ENCODE measurements at places on chromosomes 7 and 10.
A peak's percentile ranks its signal among the peaks of the same experiment; 100 is the strongest.

DNA sequence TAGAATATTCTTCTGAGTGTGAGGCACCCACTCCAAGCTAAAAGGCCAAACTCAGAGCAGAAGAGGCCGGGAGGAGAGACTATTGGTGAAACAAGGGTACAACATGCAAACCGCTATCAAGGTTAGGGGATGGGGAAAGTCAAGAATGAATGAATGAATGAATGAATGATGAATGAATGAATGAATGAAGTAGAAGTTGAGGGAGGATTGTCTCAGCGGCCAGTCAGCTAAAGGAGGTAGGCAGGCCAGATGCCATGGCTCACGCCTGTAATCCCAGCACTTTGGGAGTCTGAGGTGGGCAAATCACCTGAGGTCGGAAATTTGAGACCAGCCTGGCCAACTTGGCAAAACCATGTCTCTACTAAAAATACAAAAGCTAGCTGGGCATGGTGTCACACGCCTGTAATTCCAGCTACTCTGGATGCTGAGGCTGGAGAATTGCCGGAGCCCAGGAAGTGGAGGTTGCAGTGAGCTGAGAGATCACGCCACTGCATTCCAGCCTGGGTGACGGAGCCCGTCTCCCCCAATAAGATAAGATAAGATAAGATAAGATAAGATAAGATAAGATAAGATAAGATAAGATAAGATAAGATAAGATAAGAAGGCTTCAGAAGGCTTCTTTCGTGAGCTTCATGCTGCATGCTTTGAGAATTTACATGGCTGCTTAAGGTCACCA lies 250.8 kb downstream of the CCDC3 start:
- DNase-seq, result no peak

- DNase-seq, result no peak
Measured at GRCh38 chr7:44783407-44783806, 13.1 kb upstream of the PPIA start.

GRCh38 chr7:1917221-1918062 lies 247.4 kb downstream of the ELFN1 start:
- no peak for DNase-seq

DNA sequence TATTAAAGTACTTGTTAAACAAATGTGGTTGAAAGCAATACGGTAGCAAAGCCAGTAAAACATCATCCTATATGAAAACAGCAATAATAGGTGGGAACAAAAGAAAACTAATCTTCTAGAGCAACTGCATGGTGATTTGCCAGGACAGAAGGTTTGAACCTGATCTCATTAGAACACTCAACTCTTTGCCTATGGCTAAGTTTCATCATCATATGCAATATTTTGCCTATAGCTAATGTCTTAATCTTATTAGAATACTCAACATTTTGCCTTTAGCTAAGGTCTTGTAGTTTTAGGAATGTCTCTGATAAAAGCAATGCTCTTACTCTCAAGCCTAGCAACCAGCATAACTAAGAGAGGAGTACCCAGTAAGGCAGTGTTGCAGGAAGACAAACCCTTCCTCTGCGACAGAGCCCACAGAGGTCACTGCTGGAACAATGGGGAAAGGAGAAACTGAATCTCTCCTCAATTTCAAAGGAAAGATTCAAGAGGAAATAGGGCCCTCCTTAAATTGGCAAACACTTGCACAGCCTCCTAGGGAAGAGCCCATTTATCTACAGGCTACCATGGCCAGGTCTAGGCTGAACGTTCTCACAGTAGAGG lies 38.3 kb downstream of the CADPS2 start:
- DNase-seq, result peak; percentile 30

DNA sequence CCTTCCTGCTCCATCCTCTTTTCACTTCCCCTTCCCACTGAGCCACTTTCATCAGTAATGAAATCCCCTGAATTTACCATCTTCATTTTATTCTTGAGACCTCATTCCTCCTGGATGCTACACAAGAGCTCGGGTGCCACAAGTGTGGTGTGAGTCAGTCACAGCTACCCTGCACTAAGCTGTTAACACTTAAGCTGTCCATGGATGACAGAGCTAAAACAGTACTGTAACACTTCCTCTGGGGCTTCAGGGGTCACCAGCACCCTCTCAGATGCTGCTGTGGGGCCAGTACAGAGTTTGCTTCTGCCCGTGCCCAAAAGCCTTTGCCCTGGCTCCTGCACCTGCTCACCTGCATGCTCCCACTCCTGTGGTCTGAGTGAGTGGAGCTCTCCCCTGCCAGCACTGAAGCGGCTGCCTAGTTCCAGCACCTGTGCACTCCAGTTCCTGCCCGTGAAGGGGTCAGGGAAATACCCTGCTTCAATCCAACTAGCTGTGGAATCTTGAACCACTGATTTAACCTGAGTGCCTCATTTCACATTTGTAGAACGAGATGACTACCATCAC lies 71.9 kb downstream of the POT1 start:
- no peak for DNase-seq

- no peak for DNase-seq
Measured at GRCh38 chr10:72158176-72158575, 57.6 kb upstream of the ANAPC16 start.

- DNase-seq, result no peak
Measured at GRCh38 chr10:104322416-104322782, 15.9 kb downstream of the ITPRIP start.

DNA sequence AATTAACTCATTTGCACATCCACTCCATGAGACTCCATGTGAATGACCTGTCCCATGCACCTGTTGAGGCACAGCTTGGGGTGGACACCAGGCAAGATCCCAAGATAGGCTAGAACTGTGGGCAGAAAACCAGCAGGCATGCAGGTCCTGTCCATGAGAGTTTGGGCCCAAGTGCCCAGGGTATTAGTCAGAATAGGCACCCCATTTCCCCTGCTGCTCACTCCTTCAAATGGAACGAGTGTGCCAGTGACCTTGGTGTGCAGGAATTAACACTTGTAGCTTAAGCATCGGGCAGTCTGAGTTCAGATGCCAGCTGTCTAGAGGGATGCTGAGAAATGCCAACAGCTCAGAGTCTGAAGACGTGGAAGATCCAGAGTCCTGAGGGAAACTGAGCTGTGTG lies 254.1 kb upstream of the GLI3 start:
- DNase-seq, result no peak

DNA sequence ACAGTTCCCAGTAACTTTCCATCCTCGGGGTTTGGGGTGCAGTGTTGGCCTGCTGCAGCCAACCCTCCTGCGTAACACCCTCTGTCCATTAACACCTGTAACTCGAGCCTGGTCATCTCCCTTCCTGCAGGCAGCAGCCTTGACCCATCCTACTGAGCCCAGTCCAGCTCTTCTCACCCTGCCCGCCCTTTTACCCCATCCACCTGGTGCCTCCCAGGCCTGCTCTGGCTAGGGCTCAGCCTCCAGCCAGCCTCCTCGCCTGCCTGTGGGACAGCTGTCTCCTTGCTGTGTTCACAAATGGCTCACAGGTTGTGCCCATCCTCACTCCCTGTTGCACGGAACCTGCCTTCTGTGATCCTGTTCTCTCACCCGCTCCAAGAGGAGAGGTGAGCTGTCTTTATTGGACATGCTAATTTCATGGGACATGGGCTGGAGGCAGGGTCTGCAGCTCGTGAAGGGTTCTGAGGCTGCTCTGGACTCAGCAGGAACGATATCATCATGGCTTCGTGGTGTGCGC lies 277.2 kb upstream of the TCERG1L start:
- no peak for DNase-seq

- no peak for DNase-seq
Measured at GRCh38 chr7:97430006-97430405, 301.9 kb upstream of the TAC1 start.

GRCh38 chr10:30687698-30688213 lies 58.2 kb upstream of the LYZL2 start:
- peak; percentile 84 for DNase-seq

DNA sequence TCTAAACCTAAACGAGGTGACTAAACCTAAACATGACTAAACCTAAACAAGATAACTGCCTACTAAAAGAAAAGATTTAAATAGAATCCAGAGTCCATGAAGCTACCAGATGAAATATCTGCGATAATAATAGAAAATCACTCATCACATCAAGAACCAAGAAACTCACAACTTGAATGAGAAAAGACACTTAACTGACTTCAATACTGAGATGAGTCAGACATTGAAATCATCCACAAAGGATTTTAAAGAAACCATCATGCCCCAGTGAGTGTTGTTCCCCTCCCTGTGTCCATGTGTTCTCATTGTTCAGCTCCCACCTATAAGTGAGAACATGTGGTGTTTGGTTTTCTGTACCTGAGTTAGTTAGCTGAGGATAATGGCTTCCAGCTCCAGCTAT lies 416.0 kb downstream of the CALN1 start:
- no peak for DNase-seq

- no peak for DNase-seq
Measured at GRCh38 chr7:33926535-33926934, 21.2 kb downstream of the BMPER start.

DNA sequence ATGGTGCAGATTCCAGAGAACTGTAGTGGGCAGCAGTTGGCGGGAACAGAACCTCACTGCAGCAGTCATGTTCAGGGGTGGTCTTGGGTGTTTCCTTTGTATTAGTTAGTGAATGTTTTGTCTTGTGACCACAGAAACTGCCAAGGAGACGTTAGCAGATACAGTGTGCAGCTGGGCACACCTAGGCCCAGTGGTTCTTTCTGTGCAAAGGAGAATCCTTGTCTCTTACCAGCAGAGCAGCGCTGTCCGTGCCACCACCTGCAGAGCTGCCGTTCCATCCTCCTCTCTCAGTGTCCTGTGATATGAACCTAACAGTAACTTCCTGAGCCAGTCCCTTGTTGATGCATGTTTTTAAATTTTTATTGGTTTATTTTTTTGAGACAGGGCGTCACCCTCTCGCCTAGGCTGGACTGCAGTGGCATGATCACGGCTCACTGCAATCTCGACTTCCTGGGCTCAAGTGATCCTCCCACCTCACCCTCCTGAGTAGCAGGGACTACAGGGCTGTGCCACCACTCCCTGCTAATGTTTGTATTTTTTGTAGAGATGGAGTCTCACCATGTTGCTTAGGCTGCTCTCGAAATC lies 60.6 kb downstream of the WDR37 start:
- no peak for DNase-seq
